Ascending aorta (tissue), 2 donors: ENCODE measurements at places on chromosomes 7 and 10. TPM values are rescaled to one million over a fixed set of nuclear protein-coding genes. Genes with fewer than 3 reads are reported as not detected.

- no peak for DNase-seq
These were observed 328.2 kb downstream of the TNS3 start for GRCh38 chr7:47253650-47254080.

DNA sequence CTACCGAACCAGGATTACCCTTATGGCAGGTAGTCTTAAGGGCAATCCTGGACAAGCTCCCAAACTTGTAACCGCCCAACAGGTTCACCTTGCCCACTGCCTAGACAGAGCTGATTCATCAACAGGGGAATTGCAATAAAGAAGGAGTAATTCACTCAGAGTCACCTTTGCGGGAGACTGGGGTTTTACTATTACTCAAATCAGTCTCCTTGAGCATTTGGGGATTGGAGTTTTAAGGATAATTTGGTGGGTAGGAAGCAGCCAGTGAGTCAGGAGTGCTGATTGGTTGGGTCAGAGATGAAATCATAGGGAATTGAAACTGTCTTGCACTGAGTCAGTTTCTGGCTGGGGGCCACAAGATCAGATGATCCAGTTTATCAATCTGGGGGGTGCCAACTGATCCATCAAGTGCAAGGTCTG lies 25.3 kb downstream of the HK1 start:
- no peak for DNase-seq

SYT15 gene
- total RNA-seq: 50.9 TPM

OR2A12 gene
- not detected for total RNA-seq
